ENCODE measurements at places on chromosomes 2 and 18. TPM values are rescaled to one million over a fixed set of nuclear protein-coding genes. Genes with fewer than 3 reads are reported as not detected.

Gene RBM44
- total RNA-seq: 0.44 TPM

Gene CHRND
- total RNA-seq: not detected

Gene C2orf78
- not detected for total RNA-seq

DNA sequence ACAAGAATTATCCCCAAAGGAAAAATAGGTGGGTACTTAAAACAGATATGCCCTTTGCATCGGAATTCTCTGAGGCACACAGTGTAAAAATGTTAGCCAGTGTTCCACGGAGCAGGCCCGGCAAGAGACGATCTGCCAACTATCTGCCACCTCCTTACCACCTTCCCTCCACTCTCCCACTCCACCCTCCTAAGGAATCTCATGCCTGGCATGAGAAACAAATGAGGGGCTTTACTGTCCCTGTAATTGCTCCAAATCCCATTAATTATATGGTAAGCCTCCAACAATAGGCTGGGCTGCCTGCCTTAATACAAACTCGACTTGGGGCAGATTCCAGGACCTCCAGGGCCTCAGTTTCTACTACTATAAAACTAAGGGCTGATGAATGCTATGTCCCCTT lies 102.3 kb downstream of the ZBTB7C start:
- H3K4me3 ChIP-seq: no peak overlapping the region
- no peak for DNase-seq
- no peak overlapping the region for H3K27ac ChIP-seq

DNA sequence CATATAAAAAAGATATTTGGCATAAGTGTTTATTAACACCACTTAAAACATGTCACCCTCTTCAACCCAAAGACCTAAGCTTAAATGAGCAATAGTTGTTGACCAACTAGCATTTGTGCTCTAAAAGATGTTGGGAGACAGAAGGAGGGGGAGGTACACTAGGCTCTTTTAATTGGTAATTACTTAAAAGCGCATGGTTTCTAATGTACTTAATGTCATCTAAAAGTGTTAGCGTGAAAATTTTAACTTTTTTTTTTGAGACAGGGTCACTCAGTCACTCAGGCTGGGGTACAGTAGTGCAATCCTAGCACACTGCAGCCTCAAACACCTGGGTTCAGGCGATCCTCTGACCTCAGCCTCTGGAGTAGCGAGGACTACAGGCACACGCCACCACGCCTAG lies 5.5 kb downstream of the WDSUB1 start:
- H3K4me3 ChIP-seq: no peak overlapping the region
- H3K27me3 ChIP-seq: no peaks in the 10 kb centered on the region
- DNase-seq: no peak
- H3K36me3 ChIP-seq: no peaks in the 10 kb centered on the region
- H3K27ac ChIP-seq: no peak overlapping the region
- no peaks in the 10 kb centered on the region for H3K4me1 ChIP-seq

DNA sequence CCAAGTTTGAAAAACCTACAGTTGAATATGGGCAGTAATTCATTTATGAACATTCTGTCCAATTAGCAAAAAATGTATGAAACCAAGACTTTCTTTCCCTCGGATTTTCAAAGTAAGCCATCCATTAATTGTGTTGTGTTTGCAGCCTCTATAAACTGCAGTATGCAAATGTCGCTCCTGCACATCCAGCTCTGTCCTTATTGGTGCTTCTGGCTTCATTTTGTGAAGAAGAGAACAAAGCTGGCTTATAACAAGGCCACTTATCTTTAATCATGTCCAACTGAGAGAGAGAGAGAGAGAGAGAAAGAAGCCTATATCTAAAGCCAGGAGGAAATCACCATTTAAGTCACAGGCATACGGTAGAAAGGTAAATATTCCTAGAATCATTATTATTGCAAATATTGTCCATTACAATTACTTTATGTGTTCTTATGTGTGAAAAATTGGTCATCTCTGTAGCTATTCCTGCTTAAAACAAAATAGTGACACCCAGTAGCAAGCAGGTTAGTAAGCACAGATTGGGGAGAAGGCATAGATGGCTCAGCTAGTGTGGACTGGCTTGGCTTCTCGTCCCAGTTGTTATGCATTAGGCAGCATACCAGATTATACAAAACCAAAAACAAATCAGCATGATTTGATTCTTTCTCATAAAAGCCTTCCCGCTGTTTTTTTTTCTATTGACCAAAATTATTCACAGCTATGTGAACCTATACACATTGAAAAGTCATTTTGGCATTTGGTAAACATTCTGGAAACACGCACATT lies 726.4 kb upstream of the SOX11 start:
- no peaks in the 10 kb centered on the region for H3K27me3 ChIP-seq
- no peaks in the 10 kb centered on the region for H3K4me1 ChIP-seq
- H3K27ac ChIP-seq: no peak overlapping the region
- H3K4me3 ChIP-seq: no peak overlapping the region
- no peak for DNase-seq

GRCh38 chr18:5298156-5298852 lies 2.8 kb upstream of the ZBTB14 start:
- peaks cover 35% of the 10 kb centered on the region for H3K27me3 ChIP-seq
- DNase-seq: no peak
- H3K36me3 ChIP-seq: no peaks in the 10 kb centered on the region

DNA sequence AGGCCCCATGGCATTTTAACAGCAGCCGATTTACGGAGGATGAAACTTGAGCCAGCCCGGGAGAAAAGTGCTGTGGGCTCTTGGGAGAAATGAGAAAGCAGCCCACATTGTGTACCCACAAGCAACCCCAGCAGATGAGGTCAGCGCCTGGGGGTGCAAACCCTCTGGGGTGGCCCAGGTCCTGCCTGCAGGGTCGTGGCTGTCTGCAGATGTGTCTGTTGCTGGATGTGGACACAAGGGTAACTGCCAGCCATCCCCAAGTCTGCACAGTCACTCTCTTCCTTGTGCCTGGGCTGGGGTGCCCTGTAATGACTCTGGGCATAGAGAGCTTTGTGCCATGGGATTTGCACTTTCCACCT lies 170.8 kb downstream of the PRKCE start:
- DNase-seq: no peak
- no peak overlapping the region for H3K4me3 ChIP-seq
- H3K27ac ChIP-seq: no peak overlapping the region
- H3K36me3 ChIP-seq: no peaks in the 10 kb centered on the region
- no peaks in the 10 kb centered on the region for H3K27me3 ChIP-seq

Gene RGPD8
- total RNA-seq: 10.8 TPM

Gene TMEM17
- total RNA-seq: 1.2 TPM

Gene PROKR1
- not detected for total RNA-seq

Gene MGAT4A
- 42.2 TPM for total RNA-seq

DNA sequence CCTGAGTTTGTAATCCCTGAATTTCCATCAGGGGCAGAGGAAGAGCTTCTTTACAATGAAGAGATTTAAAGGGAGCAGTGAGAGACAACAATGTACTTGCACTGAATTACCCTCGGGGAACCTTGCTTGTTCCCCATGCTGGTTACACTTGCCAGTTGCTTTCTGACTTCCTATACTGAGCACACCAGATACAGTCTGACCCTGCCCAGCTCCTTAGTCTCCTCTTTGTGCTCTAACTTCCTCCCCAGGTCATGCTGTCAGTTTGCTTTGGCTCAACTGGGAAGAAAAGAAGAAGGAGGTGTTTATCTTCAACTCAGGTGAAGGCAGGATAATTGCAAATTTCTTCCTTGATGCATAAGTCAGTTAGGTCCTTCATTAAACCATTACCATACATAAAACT lies 658.4 kb downstream of the NYAP2 start:
- H3K4me1 ChIP-seq: no peaks in the 10 kb centered on the region

DNA sequence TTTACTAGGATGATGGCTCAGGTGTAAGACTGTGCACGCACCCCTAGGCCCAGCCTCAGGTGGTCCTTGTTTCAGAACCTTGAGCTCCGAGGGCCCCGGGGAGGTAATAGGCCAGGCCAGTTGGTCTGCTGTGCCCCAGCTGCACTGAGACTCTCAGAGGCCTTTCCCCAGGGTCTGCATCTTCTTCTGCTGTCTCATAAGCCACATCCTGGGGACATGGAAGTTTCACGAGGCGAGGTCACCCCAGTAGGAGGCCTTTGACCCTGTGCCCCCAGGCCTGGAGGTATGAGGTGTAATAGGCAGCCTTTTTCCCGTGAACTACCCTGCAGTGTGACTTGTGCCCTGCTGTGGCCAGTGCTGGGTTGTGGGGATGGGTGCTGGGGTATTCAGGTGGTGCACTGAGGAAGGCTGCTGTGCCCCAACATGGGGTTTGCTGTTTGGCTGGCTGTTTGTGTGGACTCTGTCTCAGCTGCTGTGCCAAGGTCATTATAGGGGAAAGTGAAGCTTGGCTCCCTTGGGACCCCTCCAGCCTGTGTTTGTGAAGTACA lies 6.9 kb downstream of the OXER1 start:
- H3K4me1 ChIP-seq: no peaks in the 10 kb centered on the region
- no peaks in the 10 kb centered on the region for H3K27me3 ChIP-seq
- no peak overlapping the region for H3K27ac ChIP-seq
- no peak overlapping the region for H3K4me3 ChIP-seq

DNA sequence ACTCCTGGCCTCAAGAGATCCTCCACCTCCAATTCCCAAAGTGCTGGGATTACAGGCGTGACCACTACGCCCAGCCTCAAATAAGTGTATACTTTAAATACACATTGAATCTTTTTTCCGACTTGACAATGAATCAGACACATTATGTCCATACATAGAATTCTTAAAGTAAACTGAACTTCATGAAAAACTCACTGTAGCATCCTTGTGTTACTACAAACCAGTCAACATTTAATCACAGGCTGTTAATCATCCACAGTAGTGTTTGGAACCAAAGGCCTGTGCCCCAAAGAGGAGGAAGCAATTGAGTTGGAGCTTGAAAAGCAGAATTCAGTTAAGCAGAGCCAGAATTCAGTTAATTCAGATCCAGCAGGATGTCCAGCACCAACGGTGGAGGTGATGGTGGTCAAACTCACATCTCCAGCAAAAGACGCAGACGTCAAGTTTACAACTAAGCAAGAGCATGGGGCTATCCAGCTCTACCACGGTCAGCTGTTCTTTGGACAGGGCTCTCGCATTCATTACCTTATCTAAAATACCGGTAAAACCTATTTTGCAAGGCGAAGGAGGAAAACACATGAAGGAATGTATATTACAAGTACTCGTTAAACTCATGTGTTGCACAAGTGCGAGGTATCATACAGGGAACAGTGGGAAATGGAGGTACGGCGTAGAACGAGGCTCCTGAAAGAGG lies 1.2 kb downstream of the SLC39A6 start:
- no peak for DNase-seq
- H3K27ac ChIP-seq: no peak overlapping the region
- no peaks in the 10 kb centered on the region for H3K36me3 ChIP-seq
- H3K4me1 ChIP-seq: peaks cover 15% of the 10 kb centered on the region
- H3K4me3 ChIP-seq: peak overlapping the region; percentile 64

Gene ZBTB7C
- not detected for total RNA-seq

Gene OTOF
- total RNA-seq: 0.22 TPM

- no peaks in the 10 kb centered on the region for H3K4me1 ChIP-seq
- H3K27me3 ChIP-seq: no peaks in the 10 kb centered on the region
- no peak overlapping the region for H3K4me3 ChIP-seq
- H3K27ac ChIP-seq: no peak overlapping the region
Observed at GRCh38 chr2:175964195-175964594, 37.9 kb downstream of the LNPK start.

DNA sequence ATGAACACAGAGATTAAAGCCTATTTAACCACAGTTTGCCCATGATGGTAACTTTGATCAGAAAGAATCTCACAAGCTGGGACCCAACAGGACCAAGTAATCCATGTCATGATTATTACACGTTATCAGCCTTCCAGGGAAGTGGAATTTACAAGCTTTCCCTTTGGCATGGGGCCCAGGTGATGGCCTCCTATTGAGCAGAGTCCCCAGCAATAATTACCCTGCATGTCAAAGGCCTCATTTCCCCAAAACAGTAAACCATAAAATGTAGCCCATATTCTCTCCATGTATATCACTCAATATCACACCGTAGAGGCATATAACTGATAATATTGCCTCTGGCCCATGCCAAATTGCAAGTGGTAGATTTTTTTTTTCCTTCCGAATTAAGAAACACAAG lies 38.9 kb downstream of the PRKRA start:
- no peak overlapping the region for H3K4me3 ChIP-seq
- no peak overlapping the region for H3K27ac ChIP-seq
- H3K36me3 ChIP-seq: no peaks in the 10 kb centered on the region
- H3K4me1 ChIP-seq: peaks cover 13% of the 10 kb centered on the region
- H3K27me3 ChIP-seq: no peaks in the 10 kb centered on the region
- DNase-seq: no peak
